Activated naive CD8-positive, alpha-beta T cell treated with anti-CD3 and anti-CD28 coated beads, Interleukin-2, amount 50 U/mL, for 24 hours (primary cell): ENCODE measurements at places on chromosomes 12 and 14.
A peak's percentile ranks its signal among the peaks of the same experiment; 100 is the strongest.

GRCh38 chr12:93048656-93049055 is 119.6 kb upstream of the EEA1 start:
- no peak for DNase-seq

DNA sequence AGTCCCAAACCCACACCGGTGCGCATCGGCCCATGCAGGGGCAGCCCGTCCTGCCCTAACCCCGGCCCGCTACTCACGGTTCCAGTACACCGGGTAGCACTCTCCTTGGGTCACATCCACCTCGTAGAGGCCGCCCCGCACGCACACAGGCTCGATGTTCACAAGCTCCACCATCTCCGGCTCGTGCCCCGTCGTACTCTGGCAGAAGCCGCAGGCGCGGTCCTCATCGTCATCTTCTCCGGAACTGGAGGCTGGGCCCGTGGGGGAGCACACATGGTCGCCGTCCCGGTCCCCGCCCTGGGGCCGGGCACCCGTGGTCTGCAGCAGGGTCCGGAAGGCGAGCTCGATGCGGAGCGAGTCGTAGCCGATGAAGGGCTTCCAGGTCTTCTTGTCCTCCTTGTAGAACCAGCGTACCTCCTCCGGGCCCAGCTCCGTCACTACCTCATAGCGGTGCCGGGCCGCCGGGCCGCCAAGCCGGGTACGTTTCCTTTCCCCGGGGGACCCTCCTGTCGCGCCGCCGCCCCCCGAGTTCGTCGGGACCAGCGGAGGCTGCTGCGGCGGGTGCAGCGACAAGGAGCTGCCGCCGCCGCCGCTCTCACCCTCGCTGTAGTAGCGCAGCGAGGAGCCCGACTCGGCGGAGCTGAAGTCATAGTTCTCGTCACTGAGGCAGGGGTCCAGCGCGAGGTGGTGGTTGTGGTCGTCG is 788 bp downstream of the DDHD1 start:
- peak; percentile 70 for DNase-seq

GRCh38 chr12:55847603-55848291 is 5.0 kb upstream of the MMP19 start:
- peak; percentile 45 for DNase-seq

DNA sequence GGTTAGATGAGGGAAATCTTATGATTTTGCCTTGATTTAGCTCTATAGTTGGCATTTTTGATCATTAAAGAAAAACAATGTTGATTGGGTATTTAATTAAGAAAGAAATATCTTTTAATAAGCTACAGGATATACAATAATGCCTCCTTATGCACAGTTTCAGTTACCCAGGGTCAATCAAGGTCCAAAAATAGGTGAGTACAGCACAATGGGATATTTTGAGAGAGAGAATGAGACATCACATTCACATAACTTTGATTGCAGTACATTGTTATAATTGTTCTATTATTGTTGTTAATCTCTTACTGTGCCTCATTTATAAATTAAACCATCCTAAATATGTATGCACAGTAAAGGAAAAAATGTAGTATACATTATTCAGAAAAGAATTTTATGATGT is 102.2 kb downstream of the MYF5 start:
- DNase-seq, result no peak

DNA sequence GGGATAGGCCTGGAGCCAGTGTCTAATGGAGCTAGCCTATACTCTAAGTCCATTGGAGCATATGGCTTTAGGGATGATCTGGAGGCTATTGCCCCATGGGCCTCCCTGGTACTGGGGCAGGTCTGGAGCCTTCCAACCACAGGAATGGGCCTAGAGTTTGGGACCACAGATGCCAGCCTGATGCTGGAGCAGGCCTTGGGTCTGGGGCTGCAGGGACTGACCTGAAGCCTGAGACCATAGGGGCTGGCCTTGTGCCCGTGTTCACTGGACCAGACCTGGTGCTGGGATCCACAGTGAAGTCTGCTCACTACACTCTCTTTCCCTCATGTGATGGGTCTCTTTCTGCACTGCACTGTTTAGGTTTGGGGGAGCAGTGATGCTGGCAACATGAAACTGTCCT is 95.0 kb downstream of the KLHL28 start:
- no peak for DNase-seq

- DNase-seq, result no peak
Observed at GRCh38 chr14:94961386-94962165, 191.7 kb upstream of the GSC start.

DNA sequence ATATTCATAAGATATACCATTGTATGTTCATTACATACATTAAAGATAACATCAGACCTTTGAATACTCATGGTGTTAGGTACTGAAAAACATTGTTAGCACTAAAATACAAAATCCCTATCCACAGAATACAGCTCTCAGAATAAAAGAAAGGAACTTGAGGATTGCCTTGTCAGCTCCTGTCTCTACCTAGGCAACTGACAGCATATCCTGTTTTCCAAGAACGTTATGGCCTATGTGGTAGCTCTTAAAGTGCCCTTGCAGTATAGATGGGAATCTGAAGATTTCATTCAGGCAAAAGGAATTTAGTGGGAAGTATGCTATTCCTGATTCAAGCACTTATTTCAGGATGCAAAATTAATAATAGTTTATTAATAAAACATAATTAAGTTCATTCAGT is 1.8 kb upstream of the PPP1R12A start:
- DNase-seq, result no peak

DNA sequence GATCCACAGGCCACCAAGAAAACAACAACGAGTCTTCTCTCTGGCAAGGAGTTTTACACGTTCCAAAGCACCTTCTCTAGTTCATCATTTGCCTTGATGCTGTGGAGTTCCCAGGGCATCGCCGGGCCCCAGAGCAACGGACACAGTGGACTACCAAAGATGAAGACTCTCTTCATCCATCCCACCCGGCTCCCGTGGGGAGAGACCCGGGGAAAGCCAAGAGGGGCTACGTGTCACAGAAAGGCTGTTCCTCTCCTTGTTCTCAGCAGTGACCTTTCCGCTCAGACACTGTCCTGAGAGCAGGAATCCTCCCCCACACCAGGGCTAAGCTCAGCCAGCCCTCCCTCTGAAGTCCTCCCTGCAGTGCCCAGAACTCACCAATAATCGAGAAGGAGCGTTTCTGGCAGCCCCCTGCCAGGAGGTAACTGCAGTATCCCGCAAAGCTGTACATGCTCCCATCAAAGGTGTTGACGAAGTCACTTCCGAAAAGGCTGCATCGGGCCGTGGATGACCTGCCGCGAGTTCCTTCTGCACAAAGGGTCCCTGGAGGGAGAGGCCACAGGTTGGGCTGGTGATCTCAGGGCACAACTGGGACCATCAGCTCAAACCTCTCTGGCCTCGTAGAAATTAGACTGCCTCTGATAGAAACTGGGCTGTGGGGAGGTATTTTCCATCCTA is 3.5 kb downstream of the VWF start:
- DNase-seq, result no peak

- no peak for DNase-seq
Observed at GRCh38 chr12:98060411-98060810, 455.0 kb upstream of the TMPO start.

GRCh38 chr14:88518592-88519512 is 36.0 kb downstream of the PTPN21 start:
- DNase-seq, result no peak

- peak; percentile 82 for DNase-seq
Observed at GRCh38 chr14:106039400-106039799, 513.0 kb downstream of the TMEM121 start.

DNA sequence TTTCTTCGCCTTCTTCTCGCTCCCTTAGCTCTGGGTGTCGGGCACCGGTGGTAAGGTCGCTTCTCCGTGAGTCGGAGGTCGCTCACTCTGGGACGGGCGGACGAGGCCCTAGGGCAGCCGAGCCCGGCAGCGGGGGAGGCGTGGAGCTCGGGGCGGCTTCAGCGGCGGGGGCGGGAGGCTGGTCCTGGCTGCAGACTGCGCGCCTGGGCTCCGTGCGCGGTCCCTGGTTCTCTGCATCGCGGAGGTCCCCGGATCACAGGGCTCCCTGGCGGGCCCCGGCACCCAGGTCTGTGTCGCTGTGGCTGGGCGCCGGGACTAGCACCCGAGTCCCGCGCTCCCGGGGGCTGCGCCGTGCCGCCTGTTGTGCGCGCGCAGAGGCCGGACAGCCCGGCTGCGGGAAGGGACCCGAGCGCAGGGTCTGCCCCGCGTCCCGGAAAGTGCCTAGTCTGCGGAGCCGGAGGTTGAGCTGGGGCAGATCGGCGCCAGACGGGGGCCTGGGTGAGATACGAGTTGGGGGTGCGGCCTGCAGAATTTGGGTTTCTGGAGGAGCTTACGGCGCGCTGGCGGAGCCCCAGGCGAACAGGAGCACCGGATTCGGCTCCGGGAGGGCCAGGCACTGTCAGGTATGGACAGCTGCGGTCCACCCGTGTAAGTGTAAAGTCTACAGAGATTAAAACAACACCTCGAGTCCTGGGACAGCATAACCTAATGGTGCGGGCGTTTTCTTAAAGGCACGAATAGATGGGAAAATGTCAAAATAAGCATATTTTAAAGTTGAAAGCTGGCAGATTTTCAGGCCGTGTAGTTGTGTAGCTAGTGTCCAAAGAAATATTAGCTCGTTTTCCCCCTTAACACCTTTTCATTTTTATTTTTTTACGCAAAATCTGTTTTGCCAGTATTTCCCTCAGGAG is 713 bp downstream of the FRMD6 start:
- no peak for DNase-seq

- no peak for DNase-seq
Observed at GRCh38 chr14:59377491-59377890, 87.7 kb downstream of the GPR135 start.

GRCh38 chr12:90024262-90024661 is 315.6 kb upstream of the ATP2B1 start:
- DNase-seq, result no peak

GRCh38 chr12:96117460-96117859 is 76.7 kb upstream of the ELK3 start:
- DNase-seq, result no peak

DNA sequence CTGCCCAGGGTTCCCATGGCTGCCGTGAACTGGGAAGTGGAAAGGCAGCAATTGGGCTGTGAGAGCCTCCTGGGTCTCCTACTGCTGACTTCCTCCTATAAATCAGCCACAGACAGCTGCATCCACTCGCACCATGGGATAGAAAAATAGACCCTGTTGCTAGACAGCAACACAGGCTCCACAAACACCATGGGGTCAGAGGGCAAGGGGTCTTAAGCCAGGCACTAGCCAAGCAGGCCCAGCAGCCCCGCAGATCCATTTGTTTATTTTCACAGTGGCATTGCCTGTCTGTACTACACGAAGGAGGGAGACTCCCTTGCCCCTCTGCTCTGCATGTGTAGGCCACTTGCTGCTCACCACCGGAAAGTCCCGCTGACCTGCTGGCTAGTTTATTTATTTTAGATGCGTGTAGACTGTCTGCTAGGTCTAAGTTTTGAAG is 139.8 kb downstream of the DACT1 start:
- DNase-seq, result no peak

- no peak for DNase-seq
Observed at GRCh38 chr12:95520816-95521215, 30.5 kb downstream of the USP44 start.

GRCh38 chr14:21917699-21918436 is 244.2 kb upstream of the OR4E1 start:
- peak; percentile 44 for DNase-seq

DNA sequence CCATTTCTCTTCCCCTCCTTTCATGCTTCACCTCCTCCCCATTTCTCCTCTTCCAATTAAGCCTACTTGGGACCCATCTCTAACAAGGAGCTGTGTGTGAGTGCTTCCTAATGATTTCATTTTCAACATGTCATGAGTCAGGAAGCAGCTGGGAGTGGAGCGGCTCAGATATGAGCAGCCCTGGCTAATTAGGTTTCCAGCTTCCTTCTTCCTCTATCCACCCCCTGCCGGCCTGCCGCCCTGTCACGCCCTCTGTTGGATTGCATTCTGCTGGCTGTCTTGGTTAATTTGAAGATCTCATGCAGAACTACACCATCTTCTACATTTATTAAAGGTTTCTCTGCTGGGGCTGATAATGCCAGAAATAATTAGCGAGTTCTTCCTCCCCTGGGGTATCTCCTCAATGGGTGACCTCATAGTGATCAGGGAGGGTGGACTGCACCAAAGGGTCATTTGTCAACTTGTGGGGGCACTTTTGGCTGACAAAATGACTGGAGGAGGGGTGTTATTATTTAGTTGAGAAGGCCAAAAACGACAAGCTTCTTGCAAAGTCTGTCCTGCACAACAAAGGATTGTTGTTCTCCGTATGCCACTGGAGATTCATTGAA is 300.9 kb upstream of the SRRM4 start:
- no peak for DNase-seq

- no peak for DNase-seq
Observed at GRCh38 chr12:118183155-118183554, 47.2 kb downstream of the PEBP1 start.

DNA sequence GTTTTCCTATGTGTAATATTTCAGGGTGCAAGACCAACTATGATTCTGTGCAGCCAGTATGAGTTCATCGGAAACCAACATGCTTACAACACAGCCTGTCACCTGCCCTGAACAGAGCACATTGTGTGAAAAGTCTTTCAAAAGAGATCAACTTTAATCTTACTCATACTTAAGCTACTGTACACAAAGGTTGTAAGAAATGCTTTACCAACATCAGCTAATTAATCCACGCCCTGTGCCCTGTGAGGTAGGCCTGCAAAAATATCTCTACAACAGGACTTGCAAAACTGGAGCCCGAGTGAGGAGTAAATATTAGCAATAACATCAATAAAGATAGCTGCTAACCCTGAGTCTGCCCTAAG is 15.1 kb downstream of the APPL2 start:
- DNase-seq, result no peak

DNA sequence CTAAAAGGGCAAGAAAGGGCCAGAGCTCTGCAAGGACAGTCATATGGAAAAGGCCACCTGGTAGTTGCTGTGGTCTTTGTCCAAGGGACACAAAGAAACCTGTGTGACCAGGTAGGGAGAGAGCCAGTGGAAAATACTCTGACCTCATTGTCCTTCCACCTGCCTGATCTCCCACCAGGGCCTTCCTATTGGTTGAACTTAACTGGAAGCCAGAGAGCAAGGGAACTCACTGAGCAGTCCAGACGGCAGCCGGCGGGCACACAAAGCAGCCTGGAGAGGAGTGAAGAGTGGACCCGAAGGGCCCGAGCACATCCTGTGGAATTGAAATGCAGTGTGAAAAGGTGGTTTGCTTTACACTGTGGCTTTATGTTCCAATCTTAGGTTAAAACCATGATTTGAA is 120.7 kb downstream of the SLC25A21 start:
- no peak for DNase-seq

DNA sequence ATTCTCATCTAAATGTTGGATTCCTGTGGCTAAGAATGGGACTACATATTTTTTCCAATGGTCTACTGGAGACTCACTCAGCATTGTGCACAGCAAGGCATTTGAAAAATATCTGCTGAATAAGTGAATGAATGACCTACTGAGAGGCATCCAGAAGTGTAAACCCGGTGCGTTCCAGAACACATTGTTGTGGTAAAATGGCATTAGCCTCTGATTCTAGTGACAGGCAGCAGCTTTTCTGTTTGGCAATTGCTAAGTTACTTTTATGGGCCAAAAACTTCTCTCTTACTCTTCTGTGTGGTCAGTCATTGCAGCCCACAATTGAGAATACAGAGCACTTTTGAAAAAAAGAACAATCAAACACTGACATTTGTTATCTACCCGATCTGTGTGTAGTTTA is 36.5 kb downstream of the WIF1 start:
- no peak for DNase-seq

GRCh38 chr12:21881965-21882364 is 59.3 kb downstream of the ABCC9 start:
- no peak for DNase-seq
